ENCODE measurements at places on chromosomes 1 and 21.
A peak's percentile ranks its signal among the peaks of the same experiment; 100 is the strongest.

DNA sequence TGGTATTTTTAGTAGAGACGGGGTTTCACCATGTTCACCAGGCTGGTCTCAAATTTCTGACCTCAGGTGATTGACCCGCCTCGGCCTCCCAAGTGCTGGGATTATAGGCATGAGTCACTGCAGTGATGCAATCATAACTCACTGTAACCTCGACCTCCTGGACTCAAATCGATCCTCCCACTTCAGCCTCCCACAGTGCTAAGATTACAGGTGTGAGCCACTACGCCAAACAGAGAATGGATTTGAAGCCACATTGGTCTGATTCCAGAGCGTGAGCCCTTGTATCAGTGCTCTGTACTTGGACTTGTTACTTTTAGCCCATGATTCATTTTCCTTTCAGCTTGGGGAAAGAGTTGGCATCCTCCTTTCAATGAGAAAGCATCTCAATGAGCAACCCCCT, 14.9 kb upstream of the ZNF683 start:
- peak; percentile 22 for DNase-seq

- no peak for DNase-seq
Measured at GRCh38 chr1:247421074-247421473, 5.1 kb downstream of the NLRP3 start.

GRCh38 chr1:25169610-25170009, 62.7 kb downstream of the SYF2 start:
- no peak for DNase-seq

DNA sequence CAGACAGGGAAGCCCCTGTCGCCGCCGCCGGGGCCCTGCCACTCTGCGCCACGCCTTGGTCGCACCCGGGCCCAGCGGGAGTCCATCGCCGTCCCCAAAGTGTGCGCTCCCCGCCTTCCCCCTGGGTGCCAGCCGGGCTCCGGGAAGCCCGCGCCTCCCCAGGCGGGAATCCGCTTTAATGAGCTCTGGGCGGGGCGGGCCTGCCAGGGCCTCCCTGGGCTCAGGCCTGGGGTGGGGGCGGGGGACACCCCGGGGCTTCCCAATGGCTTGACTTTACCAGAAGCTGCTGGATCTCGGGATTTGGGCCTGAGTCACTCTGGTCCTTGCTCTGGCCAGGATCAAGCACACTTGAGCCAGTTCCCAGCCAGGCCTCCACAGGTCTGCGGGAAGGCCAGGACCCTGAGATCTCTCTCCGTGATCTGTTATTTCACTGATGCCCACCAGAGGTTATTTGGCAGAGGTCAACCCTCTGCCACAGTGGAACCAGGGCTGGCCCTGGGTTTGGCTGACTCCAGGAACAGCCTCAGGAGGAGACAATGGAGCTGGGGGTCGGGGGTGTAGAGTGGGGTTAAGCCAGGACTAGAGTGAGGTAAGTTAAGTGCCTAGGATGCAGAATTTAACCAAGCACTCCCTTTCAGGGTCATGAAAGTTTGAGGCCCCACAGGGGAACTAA, 178.4 kb upstream of the EDN2 start:
- DNase-seq = peak; percentile 69

GRCh38 chr1:53781654-53782053, 42.7 kb upstream of the GLIS1 start:
- peak; percentile 88 for DNase-seq

DNA sequence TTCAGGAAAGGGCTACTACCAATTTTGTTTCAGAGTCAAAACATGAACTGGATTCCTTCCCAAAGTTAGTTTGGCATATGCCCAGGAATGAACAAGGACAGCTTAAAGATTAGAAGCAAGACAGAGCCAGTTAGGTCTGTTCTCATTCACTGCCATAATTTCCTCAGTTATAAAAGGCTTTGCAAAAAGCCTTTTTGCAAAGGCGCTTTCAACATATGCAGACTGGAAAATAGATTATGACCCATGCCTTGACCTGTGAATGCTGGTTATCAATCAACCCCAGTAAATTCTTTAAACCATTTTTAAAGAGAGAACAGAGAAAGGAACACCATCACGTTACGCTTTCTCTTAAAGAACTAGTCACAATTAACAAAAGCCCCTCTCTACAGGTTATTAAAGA, 1.7 kb upstream of the FRRS1 start:
- no peak for DNase-seq

DNA sequence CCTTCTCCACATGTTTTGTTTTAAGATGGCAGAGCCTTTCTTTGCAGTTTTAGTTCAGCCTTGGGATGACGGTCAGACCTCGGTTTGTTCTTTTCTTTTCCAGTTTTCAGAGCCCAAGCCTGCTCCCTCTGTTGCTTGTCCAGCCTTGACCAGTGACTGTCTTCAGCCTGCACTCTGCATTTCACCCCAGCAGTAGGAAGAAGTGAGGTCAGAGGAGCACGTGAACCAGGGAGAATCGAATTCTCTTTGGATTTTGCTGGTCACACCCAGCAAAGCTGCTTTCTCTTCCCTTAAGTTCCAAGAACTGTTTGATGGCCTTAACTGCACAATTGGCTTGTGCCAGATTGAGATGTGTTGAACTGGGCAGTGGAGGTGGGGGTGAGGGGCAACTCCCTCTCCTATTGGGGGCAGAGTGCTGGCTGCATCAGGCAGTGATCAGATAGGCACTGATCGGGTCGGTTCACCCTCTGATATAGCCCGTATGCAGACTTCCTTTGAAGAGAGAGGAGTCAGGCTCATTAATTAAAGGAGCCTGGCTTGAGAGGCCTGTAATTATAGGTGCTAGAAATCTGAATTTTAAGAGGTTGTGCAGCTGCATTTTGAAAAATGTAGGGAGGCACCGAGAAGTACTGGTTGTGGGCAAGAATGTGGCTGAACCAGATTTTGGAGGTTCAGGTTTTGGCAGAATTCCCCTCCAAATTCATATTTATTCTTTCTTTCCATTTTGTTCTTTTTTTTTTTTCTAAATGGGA, 42.4 kb downstream of the PEX14 start:
- no peak for DNase-seq

- DNase-seq = no peak
Measured at GRCh38 chr1:152983234-152983633, 647 bp upstream of the SPRR1A start.

GRCh38 chr1:29964718-29965533, 728.6 kb downstream of the PTPRU start:
- no peak for DNase-seq

- no peak for DNase-seq
Measured at GRCh38 chr1:159009287-159009686, 420 bp upstream of the IFI16 start.

Measured in fibroblast of skin of abdomen (primary cell).